ENCODE measurements at places on chromosomes 7 and 10.
A peak's percentile ranks its signal among the peaks of the same experiment; 100 is the strongest.

DNA sequence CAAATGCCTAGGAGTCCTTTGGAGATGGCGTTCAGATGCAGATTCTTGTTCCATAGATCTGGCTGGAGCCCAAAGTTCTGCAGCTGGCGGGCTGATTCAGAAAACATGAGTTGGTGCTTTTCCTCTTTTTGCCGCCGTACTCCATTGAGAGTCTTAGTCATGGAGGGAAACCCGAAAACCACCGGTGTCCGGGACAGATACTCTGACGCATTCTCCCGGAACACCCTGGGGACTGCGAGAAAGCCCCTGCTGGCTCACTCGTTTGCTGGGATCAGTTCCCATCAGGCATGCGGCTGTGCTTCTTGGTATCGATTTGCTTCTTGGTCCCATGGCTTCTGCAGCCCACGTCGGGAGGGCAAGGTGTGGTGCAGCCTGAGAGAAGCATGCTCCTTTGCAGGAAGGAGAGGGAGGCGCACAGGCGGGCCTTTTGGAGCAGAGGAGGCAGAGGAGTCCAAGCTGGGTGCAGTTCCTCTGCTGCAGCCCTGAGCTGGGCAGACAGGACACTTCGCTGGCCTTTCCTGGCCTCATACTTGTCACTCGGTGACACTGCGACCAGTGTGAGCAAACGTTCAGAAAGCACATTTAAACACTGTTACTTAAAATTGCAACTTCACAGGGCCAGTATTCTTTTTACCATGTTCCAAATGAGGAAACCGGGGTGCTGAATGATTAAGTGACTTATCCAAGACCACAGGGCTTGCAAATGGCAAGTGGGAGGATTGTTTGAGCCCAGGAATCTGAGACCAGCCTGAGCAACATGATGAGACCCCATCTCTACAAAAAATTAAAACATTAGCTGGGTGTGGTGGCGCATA is 30.6 kb upstream of the PFKFB3 start:
- peak; percentile 88 for DNase-seq

GRCh38 chr10:106216085-106216484 is 948.4 kb downstream of the SORCS1 start:
- no peak for DNase-seq

DNA sequence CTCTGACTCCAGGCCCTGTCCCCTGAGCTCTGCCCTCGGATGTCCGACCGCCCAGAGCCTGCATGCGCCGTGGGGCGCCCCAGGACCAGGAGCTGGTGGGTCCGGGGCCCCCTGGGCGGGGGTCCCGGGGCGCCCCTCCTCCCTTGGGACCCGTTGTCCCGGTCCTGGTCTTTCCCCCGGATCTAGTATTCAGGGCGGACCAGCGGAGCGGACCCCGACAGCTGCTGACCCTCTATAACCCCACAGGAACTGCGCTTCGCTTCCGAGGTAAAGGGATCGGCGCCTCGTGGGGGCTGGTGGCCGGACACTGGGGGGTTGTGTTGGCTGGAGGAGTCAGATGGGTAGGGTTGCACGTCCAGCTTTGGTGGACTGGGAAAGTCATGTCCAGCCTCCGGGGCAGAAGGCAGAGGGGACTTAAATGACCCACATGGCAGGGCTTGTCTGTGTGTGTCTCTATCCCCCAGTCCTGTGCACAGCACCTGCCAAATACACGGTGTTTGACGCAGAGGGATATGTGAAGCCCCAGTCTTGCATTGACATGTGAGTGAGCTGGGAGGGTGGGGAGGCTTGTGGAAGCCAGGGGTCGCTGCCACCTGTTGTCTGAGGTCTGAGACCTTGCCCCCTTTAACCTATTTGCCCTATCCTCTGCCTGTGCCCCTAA is 520 bp downstream of the MOSPD3 start:
- no peak for DNase-seq

- peak; percentile 54 for DNase-seq
Measured at GRCh38 chr7:21960922-21961321, 15.2 kb upstream of the CDCA7L start.

DNA sequence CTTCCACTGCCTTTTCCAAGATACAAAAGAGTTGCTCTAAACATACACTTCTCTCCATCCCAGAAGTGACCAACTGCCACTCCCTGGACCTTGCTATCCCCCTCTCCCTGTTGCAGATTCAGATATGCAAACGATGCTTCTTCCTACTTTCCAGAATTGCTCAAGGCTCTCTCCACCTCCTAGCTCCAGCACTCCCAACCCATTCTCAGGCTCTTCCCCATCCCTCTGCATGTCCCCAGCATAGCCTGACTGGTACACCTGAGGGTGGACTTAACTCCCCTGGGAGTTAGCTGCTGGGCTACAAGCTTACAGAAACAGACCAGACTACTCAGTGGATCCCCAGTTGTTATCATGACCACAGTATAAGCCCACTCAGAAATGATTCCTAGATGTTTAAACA is 27.6 kb downstream of the MKRN1 start:
- DNase-seq = no peak

- no peak for DNase-seq
Measured at GRCh38 chr7:69941077-69941651, 342.9 kb downstream of the AUTS2 start.

DNA sequence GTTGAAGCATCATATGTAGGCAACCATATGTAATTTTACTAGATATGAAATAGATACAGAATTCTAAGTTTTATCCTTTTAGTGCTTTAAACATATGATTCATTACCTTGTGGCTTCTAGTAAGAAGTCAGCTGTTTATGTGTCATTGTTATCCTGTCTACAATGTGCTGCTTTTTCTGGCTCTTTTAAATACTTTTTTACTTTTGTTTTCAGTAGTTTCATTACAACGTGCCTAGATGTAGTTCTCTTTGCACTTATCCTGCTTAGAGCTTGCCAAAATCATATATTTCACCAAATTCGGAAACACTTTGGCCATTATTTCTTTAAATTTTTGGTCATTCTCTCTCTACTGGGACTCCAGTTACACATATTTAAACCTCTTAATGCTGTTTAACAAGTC is 26.4 kb downstream of the YAE1 start:
- peak; percentile 72 for DNase-seq

GRCh38 chr7:18828260-18828993 is 289.0 kb downstream of the TWIST1 start:
- no peak for DNase-seq

DNA sequence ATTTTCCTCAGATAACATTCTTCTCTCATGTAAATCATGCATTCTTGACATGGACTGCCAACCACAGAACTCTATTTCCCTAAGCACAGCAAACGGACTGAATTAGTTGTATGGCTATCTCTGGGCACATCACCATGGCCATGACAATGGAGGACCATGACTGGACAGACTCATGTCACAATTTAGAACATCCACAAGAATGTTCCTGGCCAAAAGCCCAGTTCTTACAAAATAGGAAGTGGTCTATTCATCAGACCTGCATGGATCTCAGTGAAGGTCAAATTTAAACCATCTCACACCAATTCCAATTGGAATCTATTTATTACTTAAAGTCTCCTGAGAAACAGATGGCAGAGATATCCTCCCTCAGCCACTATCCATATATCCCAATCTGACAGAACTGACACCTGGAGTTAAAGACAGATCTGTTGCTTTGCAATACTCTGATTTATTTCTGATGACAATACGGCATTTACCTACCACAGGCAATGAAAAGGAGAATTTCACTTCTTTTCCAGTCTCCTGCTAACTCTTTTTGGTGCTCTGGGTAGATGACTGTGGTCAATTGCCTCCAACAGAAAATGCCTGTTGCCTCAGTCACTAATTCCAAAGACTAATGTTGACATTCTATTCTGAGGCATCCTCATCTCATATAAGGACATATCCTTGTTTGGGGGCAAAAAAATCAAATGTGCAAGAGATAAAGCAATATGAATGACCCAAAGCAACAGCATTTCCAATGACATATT is 254.8 kb downstream of the HTR7 start:
- peak; percentile 58 for DNase-seq

- DNase-seq = peak; percentile 85
Measured at GRCh38 chr10:31004611-31005193, 27.0 kb downstream of the ZNF438 start.

DNA sequence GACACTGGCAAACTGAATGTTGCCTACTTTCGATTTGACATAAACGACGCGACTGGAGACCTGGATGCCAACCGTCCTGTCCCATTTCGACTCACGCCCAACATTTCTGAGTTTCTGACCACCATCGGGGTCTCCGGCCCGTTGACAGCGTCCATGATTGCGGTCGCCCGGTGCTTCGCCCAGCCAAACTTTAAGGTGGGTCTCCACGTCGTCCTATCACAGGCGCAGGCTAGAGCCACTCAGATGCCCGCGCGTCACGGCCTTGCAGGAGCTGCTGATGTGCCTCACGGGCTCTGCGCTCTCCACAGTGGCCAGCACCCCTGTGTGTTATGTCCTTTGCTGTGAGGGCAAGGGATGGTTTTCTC is 132.6 kb downstream of the SMURF1 start:
- no peak for DNase-seq

GRCh38 chr10:60374836-60375235 is 14.8 kb downstream of the ANK3 start:
- DNase-seq = no peak

GRCh38 chr7:38950309-38950708 is 27.4 kb upstream of the POU6F2 start:
- peak; percentile 23 for DNase-seq

GRCh38 chr10:130394832-130395231 is 258.6 kb downstream of the GLRX3 start:
- no peak for DNase-seq

- DNase-seq = no peak
Measured at GRCh38 chr7:38839851-38840250, 69.1 kb downstream of the VPS41 start.

DNA sequence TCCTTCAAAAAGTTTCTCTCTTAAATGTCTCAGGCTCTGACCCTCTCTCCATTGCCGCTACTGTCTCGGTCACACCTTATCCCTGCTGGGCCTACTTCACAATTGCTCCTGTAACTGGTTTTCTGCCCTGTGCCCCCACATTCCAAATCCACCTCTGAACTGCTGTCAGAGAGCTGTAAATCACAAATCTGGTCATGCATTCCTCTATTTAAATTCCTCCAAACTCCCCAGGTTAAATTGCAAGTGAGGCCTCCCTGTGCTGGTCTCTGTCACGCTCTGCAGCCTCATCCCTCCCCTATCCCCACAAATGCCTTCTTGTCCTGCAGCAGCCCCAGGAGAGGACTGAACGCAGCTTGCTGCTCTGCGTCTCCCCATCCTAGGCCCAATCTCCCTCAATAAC is 40.4 kb upstream of the CDCA7L start:
- DNase-seq = no peak

- no peak for DNase-seq
Measured at GRCh38 chr7:11754933-11755332, 77.1 kb downstream of the THSD7A start.

DNA sequence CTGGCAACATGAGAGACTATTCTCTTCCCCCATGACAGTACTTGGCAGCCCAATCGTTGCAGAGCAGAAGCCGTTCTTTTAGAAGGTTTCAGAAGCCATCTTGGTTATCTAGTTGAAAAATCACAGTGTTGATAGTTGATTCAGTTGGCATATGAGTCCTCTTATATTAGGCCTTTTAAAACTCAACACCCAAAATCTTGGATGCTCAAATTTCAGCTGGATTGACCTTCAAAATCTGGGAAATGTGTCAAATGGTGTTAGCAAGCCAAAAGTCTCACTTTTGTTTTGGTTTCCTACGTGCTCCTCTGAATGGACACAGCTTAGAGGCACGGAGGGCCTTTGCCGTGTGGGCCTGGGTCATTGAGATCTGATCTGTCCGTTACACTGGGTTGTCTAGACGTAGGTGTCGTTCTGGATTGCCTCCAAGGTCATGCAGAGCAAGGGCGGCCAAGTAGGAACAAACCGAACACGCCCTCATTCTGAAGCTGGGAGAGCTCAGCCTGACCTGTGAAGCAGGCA is 59.3 kb upstream of the BMPER start:
- DNase-seq = peak; percentile 49

- no peak for DNase-seq
Measured at GRCh38 chr7:135659159-135659846, 3.0 kb upstream of the STMP1 start.

DNA sequence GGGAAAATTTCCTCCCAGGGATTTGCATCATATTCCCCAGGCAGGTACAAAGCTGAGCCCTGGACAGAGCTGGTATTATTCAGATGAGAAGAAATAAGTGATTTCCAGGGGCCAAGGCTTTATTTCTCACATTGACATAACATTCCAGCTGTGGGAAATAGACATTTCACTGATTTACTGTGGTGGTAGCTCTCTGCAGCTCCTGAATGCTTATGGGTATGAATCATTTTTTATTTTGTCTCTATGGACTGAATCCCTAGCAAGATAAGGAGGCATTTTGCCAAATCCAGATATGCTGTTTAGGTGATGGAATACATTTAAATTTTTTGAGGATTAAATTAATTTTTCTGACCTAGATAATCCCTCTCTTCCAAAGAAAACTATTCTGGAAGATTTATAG is 97.9 kb downstream of the MTPN start:
- peak; percentile 28 for DNase-seq

DNA sequence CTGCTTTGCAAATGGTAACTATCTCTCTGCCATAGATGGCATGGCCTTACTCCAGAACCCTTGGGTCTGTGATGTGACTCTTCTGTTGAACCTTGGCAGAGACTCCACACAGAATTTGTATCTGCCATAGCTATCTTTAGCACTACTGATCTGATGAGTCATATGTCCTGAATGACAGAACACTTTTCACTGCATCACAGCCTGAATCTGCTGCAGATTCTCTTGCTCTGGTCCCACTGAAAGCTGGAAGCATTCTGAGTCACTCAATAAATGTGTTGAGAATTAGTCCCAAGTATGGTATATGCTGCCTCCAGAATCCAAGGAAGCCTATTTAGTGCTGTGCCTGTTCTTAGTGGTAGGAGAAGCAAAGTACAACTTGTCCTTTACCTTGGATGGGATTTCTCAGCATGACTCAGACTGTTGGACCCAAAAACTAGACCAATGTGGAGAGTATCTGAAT is 39.5 kb upstream of the ANKRD1 start:
- DNase-seq = peak; percentile 69

GRCh38 chr10:30744106-30744505 is 114.6 kb upstream of the LYZL2 start:
- peak; percentile 66 for DNase-seq

- peak; percentile 62 for DNase-seq
Measured at GRCh38 chr10:266974-267425, 131.7 kb downstream of the ZMYND11 start.

DNA sequence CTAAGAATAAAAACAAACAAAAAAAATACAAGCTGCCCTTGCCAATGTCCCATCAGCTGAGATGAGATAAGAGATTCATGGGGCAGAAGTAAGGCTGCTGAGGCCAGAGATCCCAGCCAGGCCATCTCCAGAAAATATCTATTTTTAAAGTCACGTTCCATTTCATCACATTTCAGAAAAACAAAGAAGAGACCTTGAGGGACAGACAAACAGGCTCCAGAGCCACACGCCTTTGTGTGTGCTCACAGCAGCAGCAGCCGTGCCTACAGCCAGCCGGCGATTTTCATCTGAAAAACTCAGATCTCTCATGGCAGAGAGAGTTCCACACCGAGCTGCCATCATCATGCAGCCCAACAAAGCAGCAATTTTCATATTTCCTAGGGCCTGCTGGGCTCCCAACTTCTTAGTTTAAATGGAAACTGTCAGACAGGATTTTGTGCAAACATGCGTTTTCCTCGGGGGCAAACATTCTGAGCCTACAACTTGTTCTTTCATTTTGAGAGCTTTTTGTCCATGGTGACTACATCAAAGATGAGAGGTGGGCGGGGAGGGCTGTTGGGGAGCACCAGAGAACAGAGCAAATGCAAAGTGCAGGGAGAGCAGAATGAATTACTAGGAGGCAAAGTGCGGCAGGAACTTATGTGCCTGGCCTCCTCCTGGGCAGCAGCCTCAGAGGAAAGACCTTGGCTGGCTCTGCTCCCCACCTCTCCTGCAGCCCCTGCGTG is 38.8 kb downstream of the DLG5 start:
- DNase-seq = no peak
